ENCODE measurements at places on chromosomes 4 and X.
A peak's percentile ranks its signal among the peaks of the same experiment; 100 is the strongest.

- DNase-seq: no peak
Observed at GRCh38 chr4:174437324-174437723, 85.0 kb downstream of the HPGD start.

DNA sequence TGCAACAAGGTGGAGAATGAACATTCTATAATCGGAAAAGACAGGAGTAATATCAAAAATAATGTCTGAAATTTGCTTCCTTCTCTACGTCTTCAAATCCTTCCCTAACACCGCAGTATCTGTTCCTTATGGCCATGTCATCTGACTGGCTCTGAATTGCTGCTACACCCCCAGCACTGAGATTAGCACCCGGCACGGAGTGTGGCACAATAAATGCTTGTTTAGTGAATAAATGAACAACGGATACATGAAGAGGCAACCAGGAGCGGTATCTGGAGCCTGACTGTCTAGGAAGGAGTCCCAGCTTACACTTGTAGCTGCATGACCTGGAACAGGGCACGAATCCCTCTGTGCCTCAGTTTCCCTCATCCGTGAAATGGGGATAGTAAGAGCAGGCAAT lies 164.3 kb downstream of the AFAP1 start:
- DNase-seq: no peak

DNA sequence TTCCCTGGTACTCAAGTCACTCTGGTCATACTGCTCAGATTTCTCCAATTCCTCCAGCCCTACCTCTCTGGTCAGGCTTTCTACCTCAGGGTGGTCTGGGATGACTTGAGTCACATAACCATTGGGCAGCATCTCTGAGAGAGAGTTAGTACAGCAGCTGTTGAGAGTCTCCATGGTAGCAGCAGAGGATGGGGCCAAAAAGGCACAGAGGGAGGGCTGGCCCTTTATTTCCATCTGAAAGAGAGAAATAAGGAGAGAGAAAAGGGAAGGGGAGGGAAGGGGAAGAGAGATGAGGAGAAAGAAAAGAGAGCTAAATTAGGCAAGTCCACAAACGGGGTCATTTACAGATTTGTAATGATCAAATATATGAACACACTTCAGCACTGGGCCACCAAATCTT lies 149.1 kb upstream of the ARHGEF9 start:
- DNase-seq: no peak

- no peak for DNase-seq
Observed at GRCh38 chr4:48347282-48347921, 6.1 kb downstream of the SLAIN2 start.

DNA sequence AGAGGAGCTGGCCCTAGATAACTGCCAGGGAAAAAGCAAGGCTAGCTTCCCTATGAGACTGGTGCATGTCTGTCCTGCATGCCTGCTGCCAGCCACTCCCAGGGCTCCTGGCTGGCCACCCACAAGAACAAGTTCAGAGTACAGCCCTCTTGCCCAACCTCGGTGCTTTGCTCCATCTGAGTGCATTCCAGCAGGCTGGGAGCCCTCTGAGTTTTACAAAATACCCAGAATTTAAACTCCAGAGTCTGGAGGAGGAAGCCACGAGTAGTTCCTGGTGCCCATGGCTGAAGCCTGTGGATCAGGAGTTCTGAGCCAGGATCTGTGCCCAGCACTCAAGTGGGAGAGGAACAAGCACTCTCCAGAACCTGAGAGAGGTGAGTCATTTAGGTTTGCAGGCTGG lies 111.6 kb downstream of the MAGEE2 start:
- DNase-seq: no peak

DNA sequence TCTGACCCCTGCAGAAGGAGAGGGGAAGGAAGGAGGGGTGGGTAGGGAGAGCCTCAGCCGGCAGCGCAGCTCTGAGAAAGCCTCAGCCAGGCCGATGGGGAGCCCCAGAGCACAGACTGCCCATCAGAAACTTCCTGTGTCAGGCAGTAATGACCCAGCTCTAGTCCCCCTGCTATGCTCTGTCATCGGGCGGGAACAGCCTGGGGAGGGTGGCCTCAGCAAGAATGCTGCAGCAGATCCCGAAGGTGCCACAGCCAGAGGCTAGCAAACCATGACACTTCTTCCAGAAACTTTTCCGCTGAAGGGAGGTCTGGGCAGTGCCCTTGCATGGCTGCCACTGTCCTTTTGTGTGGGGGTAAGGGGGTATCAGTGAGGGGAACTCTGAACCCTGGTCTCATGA lies 279.0 kb downstream of the BCOR start:
- no peak for DNase-seq

DNA sequence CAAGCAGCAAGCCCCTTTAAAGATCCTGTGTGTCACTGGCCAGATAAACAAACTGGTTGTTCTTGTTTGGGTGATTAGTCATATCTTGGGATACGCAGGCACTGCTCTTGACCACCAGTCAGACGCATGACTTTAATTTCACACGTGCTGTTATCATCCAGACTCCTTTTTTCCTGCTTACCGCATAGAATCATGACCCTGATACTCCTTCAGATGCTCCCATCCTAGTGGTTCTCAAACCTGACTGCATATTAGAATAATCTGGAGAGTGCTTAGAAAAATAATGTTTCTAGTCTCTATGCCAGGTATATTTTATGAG lies 78.8 kb downstream of the CLDN22 start:
- DNase-seq: no peak

GRCh38 chr4:155497306-155497705 lies 120.5 kb upstream of the MAP9 start:
- DNase-seq: no peak

- DNase-seq: no peak
Observed at GRCh38 chr4:86529436-86529835, 64.7 kb upstream of the PTPN13 start.

- no peak for DNase-seq
Observed at GRCh38 chr4:156838761-156839160, 132.8 kb downstream of the PDGFC start.

GRCh38 chr4:151760712-151761661 lies at the start of gene GATB:
GATB (minus strand) TSS chr4:151761007; CDS start chr4:151760982, 25 bp downstream.
- DNase-seq: peak; percentile 83

- no peak for DNase-seq
Observed at GRCh38 chrX:132677233-132677716, 188.4 kb upstream of the MBNL3 start.

DNA sequence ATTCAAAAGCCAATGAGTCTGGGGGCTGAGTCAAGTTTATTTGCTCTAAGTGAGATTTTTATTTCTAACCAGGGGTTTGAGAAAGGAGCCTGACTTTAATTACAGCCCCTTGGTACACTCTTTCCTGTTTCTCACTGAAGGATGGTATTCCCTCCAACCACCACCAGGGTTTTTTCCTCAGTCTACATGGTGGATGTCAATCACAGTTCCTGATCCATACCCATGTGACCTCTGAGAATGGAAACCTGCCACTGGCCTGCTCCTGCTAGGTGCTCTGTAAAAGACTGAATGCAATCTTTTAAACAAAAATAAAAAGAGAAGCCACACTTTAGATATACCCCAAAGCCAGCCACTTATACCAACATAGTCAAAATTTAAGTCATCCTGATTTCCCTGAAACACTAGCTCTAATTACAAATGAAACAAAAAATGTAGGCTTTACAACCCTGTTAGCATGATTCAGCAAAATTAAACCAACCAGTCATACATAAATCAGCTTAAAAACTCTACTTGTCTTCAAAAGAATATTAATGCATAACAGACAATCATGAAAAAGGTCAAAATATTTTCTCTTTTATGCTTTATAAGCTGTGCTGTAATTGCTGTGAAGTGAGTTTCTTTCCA lies 112.1 kb upstream of the NWD2 start:
- no peak for DNase-seq
